ENCODE measurements at places on chromosomes 13 and 19. TPM values are rescaled to one million over a fixed set of nuclear protein-coding genes. Genes with fewer than 3 reads are reported as not detected.

The KANK2 gene
- total RNA-seq = 0.72 TPM

The PALM gene
- not detected for total RNA-seq

The NKPD1 gene
- total RNA-seq = 0.97 TPM

The PDE4C gene
- total RNA-seq = 0.31 TPM

The LACC1 gene
- total RNA-seq = 3.1 TPM

The SHC2 gene
- total RNA-seq = not detected

The CYP4F2 gene
- not detected for total RNA-seq

The FCAR gene
- 0.70 TPM for total RNA-seq

The ZNF266 gene
- 51.6 TPM for total RNA-seq

The CLIP3 gene
- 3.8 TPM for total RNA-seq

The FBXO17 gene
- total RNA-seq = not detected
